ENCODE measurements at places on chromosomes 1 and 21. TPM values are rescaled to one million over a fixed set of nuclear protein-coding genes. Genes with fewer than 3 reads are reported as not detected.

Gene NDUFS5
- total RNA-seq = 320 TPM

GRCh38 chr1:25217015-25217414 is 15.3 kb downstream of the SYF2 start:
- no peak for DNase-seq

Gene LCE3D
- not detected for total RNA-seq

GRCh38 chr1:145927916-145928643 is 796 bp upstream of the RBM8A start:
- DNase-seq = no peak

GRCh38 chr1:51740652-51741051 is 123.8 kb downstream of the OSBPL9 start:
- DNase-seq = no peak

DNA sequence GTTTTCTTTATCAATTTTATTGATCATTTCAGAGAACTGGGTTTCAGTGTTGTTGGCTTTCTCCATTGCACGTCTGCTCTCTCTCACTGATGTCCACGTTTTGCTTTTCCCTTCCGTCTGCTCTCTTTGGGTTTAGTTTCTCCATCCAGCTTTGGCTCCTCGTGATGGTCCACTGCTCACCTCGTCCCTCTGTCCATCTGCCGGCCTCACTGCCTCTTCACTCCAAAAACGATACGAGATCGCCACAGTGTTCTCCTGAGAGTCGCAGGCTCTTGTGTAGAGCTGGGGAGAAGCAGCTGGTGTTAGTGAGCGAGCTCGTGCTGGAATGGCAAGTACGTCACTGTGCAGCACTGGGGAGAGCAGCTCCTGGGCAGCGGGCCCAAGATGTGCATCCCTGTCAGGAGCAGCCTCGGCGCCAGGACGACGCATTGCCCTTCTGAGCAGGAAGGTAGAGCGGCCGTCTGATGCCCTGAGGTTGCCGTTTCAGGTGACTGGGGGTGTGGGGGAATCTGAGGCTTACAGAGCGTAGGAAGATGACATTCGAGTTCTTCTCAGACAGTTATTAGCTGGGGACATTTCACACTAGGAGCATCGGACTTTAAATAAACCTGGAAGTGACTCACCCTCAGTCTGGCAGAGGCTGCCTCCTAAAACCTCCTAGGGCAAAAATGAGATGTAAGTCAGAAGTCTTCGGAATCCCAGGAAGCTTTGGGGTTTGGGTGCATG is 31.4 kb upstream of the PCBP3 start:
- peak; percentile 48 for DNase-seq

DNA sequence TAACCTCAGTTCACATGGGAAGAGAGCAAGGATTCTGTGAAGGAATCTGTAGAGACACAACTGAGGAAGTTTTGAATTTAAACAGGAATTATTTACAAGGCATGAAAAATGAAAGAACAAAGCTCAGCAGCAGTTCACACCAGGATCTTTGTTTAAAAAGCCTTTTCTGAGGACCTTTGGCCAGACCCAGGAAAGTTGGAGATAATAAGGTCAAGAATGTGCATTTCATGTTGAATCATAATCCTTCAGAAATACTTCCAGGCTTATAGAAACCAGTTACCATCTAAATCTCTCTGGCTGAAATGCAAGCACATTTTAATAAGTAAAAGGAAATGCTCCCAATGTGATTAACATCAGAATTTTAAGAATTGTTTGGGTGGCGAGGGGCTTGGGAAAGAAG is 2.7 kb downstream of the CLIC6 start:
- DNase-seq = no peak
